Stimulated activated CD4-positive, alpha-beta T cell treated with anti-CD3 and anti-CD28 coated beads, Interleukin-1b, Interleukin-23, amount 100 ng/mL, for 1 hour (primary cell): ENCODE measurements at places on chromosomes 3 and 15.

GRCh38 chr15:57625703-57626448 is 34.2 kb downstream of the MYZAP start:
- no peak for DNase-seq

DNA sequence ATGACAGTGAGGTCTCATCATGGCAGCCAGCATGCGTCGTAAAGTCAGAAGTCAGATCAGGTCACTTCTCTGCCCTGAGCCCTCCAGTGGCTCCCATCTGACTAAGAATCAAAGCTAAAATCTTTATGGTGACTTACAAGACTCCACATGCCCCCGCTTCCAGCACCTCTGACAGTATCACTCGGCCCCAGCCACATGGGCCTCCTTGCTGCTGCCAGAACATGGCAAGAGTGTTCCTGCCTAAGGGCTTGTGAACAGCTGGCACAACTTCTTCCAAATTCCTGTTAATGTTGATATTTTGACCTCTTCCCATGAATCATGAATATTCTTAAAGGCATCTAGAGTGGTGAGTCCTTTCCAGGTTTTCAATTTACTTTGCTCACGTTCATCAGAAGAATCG is 20.5 kb downstream of the POLR2M start:
- DNase-seq = no peak

GRCh38 chr3:43768381-43768973 is 77.7 kb downstream of the ABHD5 start:
- no peak for DNase-seq

DNA sequence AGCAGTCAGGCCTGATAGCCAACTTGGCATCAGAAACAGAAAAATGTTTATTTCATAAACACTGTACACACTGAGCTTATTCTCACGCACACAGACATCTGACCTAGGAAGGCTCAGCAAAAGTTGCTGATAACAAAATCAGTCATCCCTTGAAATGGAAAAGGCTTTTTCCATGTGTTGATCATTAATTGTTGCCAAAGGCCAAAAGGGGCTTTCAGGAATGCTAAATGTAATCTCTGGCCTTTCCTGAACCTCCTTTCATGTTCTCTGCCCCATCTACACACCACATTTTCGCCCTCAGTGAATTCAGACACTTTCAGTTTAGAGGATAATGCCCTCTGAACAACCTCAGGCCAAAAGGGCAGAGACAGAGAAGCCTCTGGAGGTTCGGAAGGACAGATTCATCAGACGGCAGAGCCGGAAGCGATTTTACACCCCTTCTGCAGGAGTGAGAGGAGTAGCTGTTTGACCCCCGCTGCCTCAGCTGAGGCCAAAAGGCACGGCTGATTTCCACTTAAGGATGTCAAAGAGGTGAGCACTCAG is 14.5 kb downstream of the RTP4 start:
- DNase-seq = no peak

GRCh38 chr3:148922467-148922866 is 57.4 kb downstream of the CPA3 start:
- no peak for DNase-seq

GRCh38 chr15:67190326-67190725 is 64.1 kb downstream of the AAGAB start:
- no peak for DNase-seq

- no peak for DNase-seq
Measured at GRCh38 chr3:13745636-13746035, 134.2 kb downstream of the WNT7A start.

- no peak for DNase-seq
Measured at GRCh38 chr3:141900343-141900742, 23.9 kb downstream of the ATP1B3 start.

DNA sequence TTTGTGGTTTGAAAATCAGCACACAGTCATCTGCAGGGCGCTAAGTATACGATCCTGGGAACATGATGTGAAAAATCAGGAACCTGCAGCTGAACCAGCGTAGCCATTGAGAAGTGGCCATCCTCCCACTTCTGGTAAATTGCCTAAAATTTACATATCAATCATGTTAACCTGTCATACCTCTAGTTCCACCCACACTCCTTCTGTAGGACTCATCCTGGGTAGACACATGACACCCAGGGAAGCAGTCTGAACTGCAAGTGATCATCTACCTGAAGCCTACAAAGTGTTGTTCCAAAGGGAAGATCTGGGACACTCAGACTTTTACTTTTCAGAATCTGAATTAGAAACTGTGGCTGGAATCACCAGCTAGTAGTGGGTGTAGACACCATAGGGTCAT is 5.5 kb upstream of the PSMD6 start:
- no peak for DNase-seq

DNA sequence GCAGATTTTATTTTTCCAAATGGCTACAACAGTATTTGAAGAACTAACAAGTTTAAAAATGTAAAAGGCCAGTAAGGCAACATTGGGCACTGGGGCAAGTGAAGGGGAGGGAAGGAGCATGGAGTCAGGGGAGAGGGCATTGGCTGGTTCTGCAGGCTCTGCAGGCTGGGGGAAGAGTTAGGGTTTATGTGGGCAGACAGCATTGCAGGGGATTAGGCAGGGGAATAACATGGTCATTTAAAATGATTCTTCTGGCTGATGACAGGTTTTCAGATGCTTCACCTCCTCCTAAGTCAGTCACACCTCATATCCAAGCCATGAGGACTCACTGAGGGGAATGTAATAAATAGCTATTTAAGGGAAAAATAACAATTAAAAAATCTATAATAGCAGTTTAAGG is 52.6 kb downstream of the BTD start:
- DNase-seq = no peak

DNA sequence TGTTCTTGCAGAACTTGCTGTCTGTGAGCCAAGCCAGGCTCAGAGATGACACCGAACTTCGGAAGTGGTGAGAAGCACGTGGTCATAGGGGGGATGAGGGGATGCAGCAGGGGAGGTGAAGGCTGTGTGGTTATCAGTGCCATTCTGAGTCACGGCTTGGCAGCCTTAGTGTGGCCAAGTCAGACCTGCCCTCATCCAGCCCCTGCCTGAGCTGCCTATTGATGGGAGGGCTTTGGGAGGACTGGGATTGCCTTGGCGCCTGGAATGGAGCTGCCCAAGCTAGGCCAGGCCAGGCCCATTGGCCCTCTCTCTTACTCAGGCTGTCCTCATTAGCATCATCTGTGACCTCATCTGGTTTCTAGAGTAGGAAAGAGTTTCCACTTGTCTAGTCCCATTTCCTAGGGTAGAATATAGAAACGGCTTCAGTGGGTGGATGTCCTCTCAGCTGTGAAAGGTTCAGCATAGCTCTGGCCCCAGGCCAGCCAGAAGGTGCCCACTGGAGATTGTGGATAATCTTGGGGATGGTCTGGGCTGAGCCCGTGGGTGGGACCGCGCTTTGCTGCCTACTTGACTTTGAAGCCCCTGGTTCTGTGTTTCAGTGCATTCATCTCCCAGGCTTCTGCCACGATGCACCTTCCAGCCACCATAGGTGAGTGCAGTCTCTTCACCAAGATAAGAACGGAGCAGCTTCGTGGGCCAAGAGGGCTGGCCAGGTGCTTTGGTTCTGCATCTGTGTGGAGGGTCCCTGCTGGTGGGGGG is 7.2 kb downstream of the FAH start:
- DNase-seq = no peak

GRCh38 chr3:51968883-51969678 is 1.8 kb upstream of the PCBP4 start:
- DNase-seq = no peak

DNA sequence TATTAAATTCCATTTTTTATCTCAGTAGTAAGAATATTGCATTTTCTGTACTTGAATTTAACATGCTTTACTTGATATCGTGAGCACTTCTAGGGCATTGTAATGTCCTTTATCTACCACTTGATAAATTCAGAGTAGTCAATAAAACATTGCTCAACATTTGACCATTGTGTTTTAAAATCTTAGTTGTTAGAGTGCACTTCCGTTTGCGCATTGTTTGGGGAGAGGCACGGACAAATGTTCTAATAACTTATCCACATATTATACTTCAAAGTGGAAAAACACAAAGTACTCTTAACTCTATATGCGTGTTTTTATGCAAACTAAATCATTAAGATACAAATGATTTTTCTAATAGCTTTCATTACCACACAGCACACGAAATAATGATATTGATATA is 419 bp downstream of the FAM227B start:
- no peak for DNase-seq

DNA sequence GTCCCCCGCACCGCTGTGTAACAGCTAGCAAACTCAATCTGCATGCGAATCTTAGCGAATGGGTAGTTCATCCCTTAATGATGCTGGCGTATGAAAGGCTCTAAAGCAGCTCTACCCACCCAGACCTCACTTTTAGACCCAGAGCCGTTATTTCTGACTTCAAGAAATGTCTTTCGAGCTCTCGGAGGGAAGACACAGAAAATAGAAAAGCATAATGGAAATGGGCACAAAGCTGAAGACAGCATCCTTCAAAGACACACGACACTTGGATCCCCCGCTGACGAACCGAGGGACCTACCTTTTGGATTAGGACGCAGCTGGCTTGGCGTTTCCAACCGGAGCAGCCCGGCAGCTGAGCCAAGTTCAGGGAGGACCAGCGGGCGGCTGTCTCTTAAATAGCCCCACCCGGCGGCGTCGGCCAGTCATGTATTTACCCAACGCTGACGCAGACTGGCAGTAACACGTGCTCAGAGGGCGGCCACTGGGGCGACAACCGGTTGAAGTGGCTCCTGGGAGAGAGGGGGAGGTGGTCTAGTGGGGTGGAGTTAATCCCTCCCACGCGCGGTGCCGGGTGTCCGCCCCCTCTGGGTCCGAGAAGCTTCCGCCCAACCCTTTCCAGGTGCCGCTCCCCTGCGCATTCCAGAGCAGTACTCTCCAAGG is 1.5 kb downstream of the CCK start:
- DNase-seq = no peak

- no peak for DNase-seq
Measured at GRCh38 chr3:38226273-38226672, 39.3 kb upstream of the SLC22A13 start.

- DNase-seq = no peak
Measured at GRCh38 chr3:85726241-85726640, 767.5 kb downstream of the CADM2 start.

DNA sequence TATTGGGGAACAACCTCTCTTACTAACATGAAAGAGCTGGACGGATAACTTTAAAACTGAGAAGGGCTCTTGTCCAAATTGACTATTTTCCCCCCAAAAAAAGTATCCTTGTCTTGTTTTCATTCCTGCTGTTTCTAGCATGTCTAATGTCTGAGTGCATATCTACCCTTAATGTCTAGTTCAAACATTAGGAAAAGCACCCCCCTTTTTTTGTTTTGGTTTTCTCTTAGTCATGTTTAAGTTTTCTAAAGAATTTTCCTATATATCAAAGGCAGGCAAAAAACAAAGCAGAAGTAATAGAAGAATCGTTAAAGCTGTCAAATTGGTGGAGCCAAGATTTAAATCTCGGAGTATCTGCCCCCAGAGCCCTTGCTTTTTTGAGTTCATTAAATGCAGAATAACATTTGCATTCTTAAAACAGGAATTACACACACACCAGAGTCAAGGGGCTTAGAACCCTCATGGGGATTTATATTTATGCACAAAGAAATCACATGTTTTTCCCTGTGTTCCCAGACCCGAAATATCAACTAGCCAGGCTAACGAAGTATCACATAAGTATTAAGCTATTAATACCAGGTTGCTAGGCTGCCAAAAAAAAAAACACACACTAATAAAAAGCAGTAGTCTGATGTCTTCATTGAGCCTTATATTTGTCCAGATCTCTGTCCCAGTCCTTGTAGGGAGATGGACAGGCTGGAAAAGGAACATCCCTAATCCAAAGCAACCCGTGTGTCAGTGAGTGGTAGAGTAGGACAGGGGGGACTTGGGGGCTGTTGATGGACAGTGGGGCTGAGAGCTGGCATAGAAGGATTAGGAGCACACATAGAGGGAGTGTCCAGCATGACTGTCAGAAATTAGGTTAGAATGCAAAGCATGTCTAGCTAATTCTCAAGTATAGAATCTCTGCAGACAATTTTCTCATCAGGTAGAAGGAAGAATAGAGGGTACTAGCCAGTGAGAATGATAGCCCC is 103.6 kb upstream of the BFSP2 start:
- no peak for DNase-seq

GRCh38 chr3:23840521-23840920 is 34.8 kb downstream of the UBE2E1 start:
- no peak for DNase-seq

GRCh38 chr15:89177633-89178306 is 43.6 kb downstream of the RLBP1 start:
- DNase-seq = peak; percentile 16

- DNase-seq = no peak
Measured at GRCh38 chr15:48564690-48565089, 80.8 kb downstream of the FBN1 start.

DNA sequence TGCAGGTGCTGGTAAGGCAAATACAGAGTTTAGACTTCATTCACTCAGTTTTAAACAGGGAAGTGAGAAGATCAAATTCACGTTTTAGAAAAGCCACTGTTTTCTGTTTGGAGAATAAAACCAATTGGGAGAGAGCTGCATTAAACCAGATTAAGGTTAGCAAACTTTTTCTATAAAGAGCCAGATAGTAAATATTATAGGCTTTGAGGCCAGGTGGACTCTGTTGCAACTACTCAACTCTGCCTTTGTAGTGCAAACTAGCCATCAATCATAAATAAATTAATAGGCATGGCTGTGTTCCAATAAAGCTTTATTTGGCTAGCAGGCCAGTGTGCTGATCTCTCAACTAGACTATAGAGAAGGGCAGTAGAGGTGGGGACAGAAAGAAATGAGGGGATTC is 33.5 kb downstream of the SUCLG2 start:
- DNase-seq = no peak

- no peak for DNase-seq
Measured at GRCh38 chr3:104438706-104439105, 928.0 kb upstream of the ALCAM start.

GRCh38 chr3:76122007-76122406 is 336.7 kb upstream of the ZNF717 start:
- DNase-seq = no peak

DNA sequence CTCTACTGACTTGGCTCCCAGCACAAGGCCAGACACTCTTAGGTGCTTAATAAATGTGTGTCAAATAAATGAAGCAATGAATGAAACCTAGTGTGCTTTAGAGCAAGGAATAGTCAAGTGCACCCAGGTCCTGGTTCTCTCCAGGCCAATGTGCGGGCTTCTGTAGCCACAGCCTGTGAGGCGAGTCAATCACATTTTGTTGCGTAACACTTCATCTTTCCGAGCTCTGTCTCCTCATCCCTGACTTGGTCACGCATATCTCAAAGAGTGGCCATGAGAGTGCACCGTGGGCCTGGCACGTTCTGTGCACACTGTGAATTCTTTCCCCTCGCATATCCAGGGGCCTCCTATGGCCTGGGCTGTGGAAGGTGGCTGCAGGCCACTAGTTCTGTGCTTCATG is 11.4 kb upstream of the SH3GL3 start:
- DNase-seq = no peak

- DNase-seq = no peak
Measured at GRCh38 chr15:76840830-76841460, 64.2 kb downstream of the SCAPER start.

- DNase-seq = no peak
Measured at GRCh38 chr3:186487819-186488218, 56.4 kb downstream of the CRYGS start.

- no peak for DNase-seq
Measured at GRCh38 chr15:66041276-66041675, 172.0 kb downstream of the RAB11A start.
